ENCODE measurements at places on chromosomes 2 and 18.

- DNase-seq: no peak
Measured at GRCh38 chr2:109001201-109001600, 12.2 kb upstream of the EDAR start.

DNA sequence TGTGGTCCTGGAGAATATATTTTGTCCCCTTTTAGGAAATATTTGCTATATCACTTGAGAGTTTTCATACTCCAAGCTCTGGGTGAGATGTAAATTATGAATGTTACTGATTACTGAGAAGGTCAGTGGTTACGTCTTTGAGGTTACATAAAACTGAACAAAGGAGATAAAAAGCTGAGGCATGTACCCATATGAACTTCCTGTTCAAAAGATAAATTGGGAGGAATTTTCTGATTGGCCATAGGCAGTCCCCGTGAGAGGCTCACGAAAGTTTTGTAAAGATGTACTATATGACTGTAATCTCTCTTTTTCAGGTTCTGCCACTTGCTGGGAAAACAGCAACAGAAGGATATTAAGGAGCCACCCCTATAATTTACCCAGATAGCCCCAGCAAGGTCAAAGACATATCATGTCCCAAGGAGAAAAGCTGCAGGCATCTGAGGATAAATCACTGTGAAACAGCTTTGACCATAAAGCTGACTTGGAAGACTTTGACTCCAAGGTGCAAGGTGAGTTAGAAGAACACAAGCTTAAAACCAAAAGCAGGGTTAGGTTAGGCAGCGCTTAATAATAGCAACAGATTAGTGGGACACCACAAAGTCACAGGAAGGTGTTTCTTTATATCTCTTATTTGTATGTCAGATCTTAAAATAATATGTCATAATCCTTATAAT lies 90.4 kb downstream of the OSBPL6 start:
- DNase-seq: no peak

DNA sequence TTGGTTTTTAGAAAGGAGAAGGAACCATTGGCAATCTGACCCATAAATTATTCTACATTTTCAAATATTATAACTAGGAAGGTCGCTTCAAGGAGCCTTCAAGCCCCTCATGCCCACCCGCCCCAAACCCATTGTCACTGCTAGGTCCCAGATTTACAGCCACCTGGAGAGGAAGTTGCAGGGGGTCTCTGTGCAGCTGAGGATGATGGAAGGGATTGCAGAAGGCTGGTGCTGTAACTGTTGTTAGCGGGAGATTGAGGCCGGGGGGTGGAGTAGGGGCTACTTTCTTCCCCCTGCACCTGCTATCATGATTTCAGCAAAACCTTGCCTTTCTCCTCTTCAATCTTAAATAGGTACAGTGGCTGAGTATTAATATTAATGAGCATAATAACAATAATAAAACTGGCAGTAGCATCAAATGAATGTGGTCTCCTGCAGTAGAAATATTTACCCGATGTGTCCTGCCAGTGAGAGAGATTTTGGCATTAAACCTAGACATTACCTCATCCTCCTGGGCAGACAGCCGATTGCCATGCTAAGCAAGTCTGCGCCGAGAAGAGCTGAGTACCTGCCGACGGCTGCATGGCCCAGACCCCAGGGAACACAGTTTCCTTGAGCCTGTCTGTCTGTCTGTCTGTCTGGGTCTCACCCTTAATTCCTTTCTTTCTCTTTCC lies 225.4 kb downstream of the FAM210A start:
- DNase-seq: no peak

GRCh38 chr2:200336980-200337615 lies 30.6 kb downstream of the SPATS2L start:
- no peak for DNase-seq

DNA sequence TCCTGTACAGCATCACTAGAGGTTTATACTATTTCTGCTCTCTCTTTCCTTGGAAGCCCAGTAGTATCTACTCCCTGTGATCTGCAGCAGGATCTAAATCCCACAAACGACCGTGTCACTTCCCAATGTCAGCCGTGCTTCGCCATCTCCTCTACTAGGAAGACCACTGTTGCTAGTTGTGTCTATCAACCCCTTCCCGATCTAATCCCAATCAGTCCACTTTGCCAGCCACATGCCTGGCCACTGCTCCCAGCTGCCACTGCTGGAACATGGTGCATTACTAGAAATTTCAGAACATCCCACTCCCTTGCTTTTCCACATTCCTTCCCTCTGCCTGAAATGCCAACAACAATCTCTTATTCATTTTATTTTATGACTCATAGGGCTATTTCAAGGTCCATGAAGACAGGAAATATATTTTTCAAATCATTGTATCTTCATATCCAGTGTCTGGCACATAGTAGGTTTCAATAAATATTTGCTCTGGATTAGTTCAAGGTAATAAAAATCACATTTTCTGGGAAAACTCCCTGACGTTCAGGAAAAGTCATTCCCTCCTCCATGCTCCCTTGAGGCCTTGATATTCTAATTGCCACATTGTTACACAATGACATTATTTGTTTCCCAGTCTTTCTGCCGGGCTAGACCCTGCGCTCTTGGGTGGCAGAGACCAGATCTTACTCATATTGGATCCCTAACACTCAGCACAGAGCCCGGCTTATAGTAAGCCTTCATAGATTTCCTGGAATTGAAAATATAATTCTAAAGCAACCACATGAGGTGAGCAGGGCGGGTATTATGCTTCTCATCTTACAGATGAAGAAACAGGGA lies 2.1 kb upstream of the TRIB2 start:
- no peak for DNase-seq

- no peak for DNase-seq
Measured at GRCh38 chr18:57301573-57302559, 50.5 kb upstream of the ST8SIA3 start.

Data from stimulated activated CD8-positive, alpha-beta memory T cell treated with anti-CD3 and anti-CD28 coated beads, Interleukin-15, amount 100 ng/mL, for 1 hour (primary cell).